ENCODE measurements at places on chromosomes 12 and 14.

- DNase-seq = no peak
These were observed 244.4 kb upstream of the FOXN3 start for GRCh38 chr14:89661392-89661791.

DNA sequence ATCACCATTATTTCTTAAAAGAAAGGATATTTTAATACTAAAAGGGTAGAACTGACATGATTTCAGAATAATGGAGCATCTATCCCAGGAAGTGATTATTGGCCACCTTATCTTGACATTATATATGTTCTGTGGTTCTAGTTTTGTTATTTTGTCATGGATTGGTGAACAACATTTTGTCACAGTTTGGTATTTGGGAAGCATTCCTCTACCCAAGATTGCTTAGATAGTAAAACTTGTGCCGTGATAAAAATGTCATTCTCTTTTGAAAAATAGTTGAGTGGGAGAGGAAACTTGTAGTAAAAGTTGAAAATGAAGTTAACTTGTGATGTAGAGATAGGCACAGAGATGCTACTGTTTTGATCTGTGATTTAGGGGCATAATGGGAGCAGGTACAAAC, 65.7 kb downstream of the TMX1 start:
- DNase-seq = no peak

GRCh38 chr14:72560889-72561493, 332.9 kb downstream of the DPF3 start:
- DNase-seq = no peak

- DNase-seq = no peak
These were observed 117.8 kb upstream of the LHX5 start for GRCh38 chr12:113589437-113589836.

- no peak for DNase-seq
These were observed 36.1 kb downstream of the SSPN start for GRCh38 chr12:26231470-26231869.

- DNase-seq = no peak
These were observed 40.3 kb upstream of the MEG3 start for GRCh38 chr14:100785626-100786025.

DNA sequence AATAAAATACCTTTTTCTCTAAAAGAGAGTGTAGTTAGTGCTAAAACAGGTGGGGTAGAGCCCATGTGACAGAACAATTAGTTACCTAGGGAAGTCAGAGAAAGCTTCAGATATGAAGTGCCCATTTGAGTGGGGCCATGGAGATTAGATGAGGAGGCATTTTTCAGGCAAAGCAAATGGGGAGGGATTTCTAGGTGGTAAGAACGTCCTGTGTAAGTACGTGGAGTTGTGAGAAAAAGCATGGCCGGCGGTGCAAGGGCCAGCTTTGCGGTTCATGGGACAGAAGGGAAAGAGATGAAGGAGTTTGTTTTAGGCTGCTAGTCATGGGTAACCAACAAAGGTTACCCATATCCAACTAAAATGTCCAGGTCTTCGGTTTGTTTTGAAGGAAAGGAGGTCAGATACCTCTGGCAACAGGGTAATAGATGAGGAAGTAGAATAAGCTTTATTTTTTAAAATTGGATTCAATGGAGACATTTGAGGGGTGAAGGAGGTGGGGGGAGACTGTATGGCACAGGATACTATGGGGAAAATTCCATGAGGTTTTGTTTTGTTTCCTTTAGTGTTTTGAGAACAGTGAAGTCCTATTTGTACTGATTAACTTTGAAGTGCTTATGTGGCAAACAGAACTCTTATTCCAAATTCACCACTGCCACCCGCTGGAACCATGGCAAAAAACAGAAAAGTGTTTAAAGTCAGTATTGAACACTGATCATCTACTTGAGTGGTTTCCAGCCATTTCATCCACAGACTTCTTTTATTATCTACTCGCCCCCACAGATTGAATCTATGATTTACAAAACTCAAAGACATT, 10.0 kb upstream of the SNRPF start:
- no peak for DNase-seq

DNA sequence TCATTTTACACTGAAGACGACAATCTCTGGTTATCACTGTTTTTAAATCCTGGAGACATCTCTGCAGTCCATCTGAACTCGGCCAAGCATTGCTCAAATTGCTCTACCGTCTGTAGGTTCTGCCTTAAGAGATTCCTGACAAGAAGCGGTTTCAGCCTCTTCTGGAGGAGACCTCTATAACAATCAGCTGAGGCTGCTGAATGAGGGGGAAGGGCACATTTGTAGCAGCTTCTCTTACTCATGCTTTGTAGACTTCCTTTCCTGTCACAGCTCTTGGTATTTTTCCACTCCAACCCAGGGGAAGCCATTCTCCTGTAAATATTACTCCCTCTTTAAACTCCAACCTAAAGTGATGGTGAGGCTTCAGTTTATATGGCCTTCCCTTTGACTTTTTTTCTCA, 3.0 kb downstream of the ARG2 start:
- no peak for DNase-seq

GRCh38 chr12:104680070-104680469, 223.3 kb downstream of the CHST11 start:
- peak; percentile 67 for DNase-seq

- no peak for DNase-seq
These were observed 8.1 kb upstream of the CLMN start for GRCh38 chr14:95327558-95328374.

DNA sequence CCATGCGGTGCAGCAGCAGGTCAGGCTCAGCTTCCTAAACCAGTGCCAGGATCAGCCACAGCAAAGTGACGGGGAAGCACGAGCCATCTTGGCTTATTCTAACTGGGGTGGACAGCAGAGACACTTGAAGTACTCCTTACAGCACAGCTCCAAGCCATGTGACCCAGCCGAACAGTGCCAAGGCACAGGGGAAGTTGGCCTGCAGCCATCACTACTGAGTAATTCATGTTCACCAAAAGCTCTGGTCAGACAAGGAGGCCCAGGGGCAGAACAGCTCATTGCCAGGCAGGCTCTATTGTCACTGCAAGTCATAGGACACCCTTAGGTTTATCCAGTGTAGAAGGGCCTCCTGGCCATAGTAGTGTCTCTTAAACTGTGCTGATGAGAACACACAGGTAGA, 23.4 kb upstream of the SLC35F4 start:
- no peak for DNase-seq

DNA sequence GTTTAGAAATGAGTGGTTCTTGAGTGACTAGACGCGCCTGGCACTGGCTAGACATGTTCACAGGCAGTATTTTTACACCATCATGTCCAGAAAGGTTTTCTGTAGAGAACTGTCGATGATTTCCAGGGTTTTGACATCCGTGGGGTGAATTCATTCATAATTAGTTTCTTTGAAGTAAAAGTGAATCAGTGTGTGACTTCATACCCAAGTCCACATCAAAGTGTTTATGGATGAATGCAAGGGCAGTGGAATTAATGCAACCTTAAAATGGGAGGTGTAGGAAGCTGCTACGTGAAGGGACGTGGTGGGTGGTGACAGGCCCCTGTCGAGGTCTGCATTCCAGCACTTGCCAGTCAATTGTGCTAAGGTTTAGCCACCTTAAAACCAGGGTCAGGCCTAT, 38.4 kb upstream of the ELK3 start:
- DNase-seq = no peak

- no peak for DNase-seq
These were observed 9.3 kb upstream of the HDAC7 start for GRCh38 chr12:47828976-47829482.

DNA sequence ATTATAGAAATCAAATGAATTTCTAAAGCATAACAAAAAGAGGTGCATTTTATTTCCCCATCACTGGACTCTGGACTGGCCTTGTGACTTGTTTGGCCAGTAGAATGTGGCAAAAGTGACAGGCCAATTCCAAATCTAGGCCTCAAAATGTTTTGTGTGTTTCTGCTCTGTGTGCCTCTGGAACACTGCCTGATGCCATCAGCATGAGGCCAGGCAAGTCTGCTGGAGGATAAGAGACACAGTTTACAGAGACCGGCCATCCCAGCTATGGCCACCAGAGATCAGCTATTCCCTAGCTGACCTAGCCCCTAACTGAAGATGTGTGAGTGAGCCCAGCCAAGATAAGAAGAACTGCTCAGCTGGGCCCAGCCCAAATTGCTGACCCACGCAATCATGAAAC, 32.9 kb downstream of the ASCL1 start:
- no peak for DNase-seq

DNA sequence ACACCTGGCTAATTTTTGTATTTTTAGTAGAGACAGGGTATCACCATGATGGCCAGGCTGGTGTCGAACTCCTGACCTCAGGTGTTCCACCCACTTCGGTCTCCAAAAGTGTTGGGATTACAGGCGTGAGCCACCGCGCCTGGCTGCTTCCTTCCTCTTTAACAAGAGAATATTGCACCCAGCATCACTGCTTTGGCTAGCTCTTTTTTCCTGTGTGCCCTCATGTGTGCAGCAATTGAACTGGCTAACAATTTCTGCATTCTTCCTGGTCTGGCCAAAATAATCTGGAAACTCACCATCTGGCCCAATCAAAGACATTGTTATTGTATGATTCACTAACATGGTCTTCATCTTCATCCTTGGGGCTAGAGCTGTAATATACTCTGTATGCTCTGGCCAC, 2.7 kb upstream of the ASB8 start:
- DNase-seq = no peak

- DNase-seq = no peak
These were observed 45.6 kb downstream of the GUCY2C start for GRCh38 chr12:14650789-14651188.

DNA sequence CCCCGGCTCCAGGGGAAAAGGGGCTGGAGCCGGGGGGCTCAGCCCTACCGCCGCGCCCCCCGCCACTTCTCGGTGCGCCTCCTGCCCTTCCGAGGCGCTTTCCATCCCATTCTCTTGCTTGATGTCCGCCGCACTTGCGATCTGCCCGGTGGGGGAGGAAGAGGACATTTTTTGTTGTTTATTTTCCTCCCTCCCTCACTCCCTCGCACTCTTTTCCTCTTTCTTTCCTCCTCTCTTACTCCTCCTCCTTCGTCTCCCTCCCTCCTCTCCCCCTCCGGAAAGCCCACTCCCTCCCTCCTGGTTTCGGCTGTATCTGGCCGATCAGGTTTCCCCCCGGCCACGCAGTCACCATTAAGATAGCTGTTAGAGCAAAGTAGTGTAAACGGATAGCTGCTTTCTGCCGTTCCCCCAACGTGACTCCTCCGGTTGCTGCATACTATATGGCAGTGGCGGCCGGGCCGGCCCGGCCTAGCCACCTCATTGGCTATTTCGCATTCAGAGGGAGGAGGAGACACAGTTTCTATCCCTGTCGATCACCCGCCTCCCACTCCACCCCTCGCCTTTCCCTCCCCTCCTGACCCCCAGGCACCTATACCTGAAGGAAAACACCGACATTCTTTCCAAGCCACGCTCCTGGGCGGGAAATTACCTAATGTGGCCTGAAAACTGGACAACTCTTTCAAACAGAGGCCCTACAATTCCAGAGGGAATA, at the start of gene SIX4:
SIX4 (minus strand) TSS at position 445 of the 712 bp plus-strand sequence; CDS start at position 168, 277 bp downstream.
- DNase-seq = no peak

- no peak for DNase-seq
These were observed 607.8 kb downstream of the SNAPC1 start for GRCh38 chr14:62369919-62370560.

DNA sequence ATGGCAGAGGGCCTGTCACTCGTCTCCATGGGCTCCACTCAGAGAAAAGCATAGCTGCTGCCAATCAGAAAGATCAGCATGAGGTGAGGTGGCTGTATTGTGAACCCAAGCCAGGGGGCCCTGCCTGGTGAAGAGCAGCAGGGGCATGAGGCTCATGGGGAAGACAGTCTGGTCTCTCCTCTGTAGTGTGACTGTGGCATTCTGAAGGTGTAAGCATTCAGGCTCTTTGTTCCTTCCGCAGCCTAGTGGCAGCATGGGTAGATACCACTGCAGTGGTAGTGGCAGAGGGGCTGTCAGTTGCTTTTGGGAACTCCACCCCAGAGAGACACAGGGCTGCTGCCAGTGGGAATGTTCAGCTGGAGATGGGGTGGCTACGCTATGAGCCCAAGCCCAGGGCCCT, 5.1 kb upstream of the CLEC4D start:
- DNase-seq = no peak

GRCh38 chr12:63423839-63424238, 244.5 kb downstream of the DPY19L2 start:
- DNase-seq = no peak

DNA sequence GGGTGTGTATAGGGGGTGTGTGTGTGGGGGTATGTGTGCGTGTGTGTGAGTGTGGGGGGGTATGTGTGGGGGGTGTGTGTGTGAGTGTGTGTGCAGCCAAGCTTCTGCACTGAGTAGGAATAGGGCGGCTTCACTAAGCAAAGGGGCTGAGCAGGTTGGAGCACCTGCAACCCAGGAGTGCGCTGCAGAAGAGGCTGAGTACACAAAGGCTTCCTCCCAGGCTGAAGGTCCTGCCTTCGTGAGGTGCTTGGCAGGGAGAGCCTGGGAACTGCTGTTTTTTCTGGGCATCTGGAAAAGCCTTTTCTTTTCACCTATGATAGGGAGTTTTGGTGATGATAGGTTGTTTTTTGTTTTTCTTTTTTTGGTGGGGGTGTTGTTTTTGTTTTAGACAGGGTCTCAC, 6.0 kb upstream of the NUDT14 start:
- no peak for DNase-seq

DNA sequence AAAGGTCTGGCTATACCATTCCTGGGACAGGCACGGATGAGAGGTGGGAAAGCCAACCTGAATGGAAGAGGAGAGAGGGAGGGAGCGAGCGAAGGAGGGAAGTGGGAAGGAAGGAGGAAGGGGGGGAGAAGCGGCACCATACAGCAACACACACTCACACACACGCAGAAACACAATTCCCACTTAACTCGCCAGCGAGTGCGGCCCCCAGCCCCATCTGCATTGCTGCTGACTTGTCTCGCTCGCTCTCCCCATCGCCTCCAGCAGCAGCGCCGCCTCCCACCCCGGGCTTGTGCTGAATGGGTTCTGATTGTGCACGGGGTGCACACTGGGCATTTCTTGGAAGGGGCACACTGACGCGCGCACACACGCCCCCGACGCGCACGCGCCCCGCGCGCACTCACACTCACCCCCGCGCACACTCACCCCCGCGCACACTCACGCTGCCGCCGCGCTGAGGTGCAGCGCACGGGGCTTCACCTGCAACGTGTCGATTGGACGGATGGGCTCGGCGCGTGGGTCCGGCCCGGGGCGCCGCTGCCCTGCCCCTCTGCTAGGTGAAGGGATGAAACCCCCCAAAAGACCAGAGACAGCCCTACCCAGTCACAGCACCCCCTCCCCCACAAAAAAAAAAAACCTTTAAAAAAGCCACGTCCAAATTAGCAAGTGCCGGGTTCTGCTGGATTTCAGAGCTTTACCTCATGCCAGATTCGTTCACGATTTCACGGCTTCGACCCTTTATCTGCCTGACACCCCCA, 685 bp downstream of the GRIN2B start:
- DNase-seq = no peak

- DNase-seq = peak; percentile 38
These were observed 235.0 kb downstream of the ATP23 start for GRCh38 chr12:58176296-58176869.

DNA sequence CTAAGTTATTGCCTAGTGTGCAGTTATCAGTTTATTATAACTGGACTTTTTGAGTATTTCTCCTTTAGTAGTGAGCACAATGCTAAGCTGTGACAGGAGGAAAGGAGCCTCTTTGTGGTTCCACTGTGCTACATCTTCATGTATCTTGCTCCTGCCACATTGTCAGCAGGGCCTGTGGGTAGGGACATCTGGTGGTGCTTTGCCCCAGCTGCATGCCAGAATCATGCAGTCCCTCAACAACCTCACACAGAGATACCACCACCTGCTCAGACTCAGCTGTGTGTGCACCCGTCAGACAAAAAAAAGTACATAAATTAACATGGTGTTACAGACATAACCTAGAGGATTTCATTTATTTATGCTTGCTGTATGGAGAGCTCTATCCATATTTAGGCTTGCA, 51.1 kb downstream of the MIS18BP1 start:
- peak; percentile 35 for DNase-seq

- DNase-seq = no peak
These were observed 106.4 kb downstream of the PCNX1 start for GRCh38 chr14:71013551-71014192.
